ENCODE measurements at places on chromosomes 5 and 9. TPM values are rescaled to one million over a fixed set of nuclear protein-coding genes. Genes with fewer than 3 reads are reported as not detected.

Gene AIF1L
- 39.7 TPM for total RNA-seq

Gene SH3RF2
- total RNA-seq, result 0.84 TPM

Gene MAMDC2
- 0.85 TPM for total RNA-seq

Gene C9
- total RNA-seq, result 0.44 TPM

Gene TMEM174
- total RNA-seq, result not detected

Gene TOR4A
- total RNA-seq, result 48.0 TPM

Gene SLC28A3
- total RNA-seq, result not detected

Gene SOHLH1
- total RNA-seq, result not detected

Gene OR1L6
- total RNA-seq, result not detected

Gene CERCAM
- 46.8 TPM for total RNA-seq

Gene PRRT1B
- total RNA-seq, result not detected

Gene PLCXD3
- total RNA-seq, result not detected

- no peak overlapping the region for H3K27ac ChIP-seq
- no peak for DNase-seq
- H3K4me1 ChIP-seq, result no peaks in the 10 kb centered on the region
- H3K36me3 ChIP-seq, result peaks cover 24% of the 10 kb centered on the region
- H3K4me3 ChIP-seq, result no peak overlapping the region
- no peaks in the 10 kb centered on the region for H3K27me3 ChIP-seq
Observed at GRCh38 chr9:95088421-95089161, 228.9 kb downstream of the FANCC start.

DNA sequence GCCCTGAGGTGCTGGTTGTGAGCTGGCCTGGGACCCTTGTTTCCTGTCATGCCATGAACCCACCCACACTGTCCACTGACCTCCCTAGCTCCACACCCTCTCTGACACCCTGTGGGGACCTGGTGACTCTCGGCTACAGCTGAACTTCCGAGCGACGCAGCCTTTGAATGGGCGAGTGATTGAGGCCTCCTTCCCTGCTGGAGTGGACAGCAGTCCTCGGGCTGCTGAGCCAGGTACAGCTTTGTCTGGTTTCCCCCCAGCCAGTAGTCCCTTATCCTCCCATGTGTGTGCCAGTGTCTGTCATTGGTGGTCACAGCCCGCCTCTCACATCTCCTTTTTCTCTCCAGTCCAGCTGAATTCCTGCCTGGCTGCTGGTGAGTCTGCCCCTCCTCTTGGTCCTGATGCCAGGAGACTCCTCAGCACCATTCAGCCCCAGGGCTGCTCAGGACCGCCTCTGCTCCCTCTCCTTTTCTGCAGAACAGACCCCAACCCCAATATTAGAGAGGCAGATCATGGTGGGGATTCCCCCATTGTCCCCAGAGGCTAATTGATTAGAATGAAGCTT is 6.1 kb downstream of the CA9 start:
- H3K4me1 ChIP-seq, result peaks cover 5% of the 10 kb centered on the region
- no peak overlapping the region for H3K27ac ChIP-seq
- H3K36me3 ChIP-seq, result peaks cover 3% of the 10 kb centered on the region
- DNase-seq, result no peak
- no peak overlapping the region for H3K4me3 ChIP-seq

DNA sequence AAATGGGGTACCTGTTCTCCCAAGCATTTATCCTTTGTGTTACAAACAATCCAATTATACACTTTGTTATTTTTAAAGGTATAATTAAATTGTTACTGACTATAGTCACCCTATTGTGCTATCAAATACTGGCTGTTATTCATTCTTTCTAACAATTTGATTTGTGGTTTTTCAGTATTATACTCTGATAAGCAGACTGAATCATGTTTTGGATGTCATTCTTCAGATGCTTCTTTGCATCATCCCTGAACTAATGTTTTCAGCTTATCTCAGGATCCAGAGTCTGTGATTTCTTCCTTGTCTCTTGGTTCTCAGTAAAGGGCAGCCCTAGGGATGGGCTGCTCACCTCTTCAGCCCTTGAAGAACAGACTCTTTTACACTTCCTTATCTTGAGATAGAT is 177.8 kb upstream of the SGCD start:
- no peaks in the 10 kb centered on the region for H3K4me1 ChIP-seq
- no peak overlapping the region for H3K27ac ChIP-seq
- H3K4me3 ChIP-seq, result no peak overlapping the region
- H3K36me3 ChIP-seq, result no peaks in the 10 kb centered on the region
- DNase-seq, result no peak
- H3K27me3 ChIP-seq, result no peaks in the 10 kb centered on the region

- DNase-seq, result peak; percentile 81
- H3K36me3 ChIP-seq, result no peaks in the 10 kb centered on the region
- H3K27ac ChIP-seq, result no peak overlapping the region
Observed at GRCh38 chr5:39475881-39476842, 51.4 kb upstream of the DAB2 start.

DNA sequence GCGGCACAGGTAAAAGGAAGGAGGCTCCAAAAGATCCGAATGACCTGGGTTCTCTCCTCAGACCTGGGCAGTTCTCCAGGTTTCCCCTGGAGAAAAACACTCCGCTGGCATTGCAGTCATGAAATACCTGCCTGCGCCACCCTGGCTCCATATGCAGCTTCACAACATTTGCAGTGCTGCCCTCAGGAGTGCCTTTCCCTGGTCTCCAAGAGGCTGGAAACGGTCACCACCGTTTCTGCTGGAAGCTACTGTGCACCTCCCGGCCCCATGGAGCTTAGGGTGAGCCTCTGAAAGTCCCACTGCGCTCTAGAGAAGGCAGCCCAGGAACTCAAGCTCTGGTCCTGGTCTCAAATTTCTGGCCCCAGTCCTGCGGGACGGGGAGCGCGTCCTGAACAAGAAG is 670 bp downstream of the UGT3A1 start:
- no peaks in the 10 kb centered on the region for H3K4me1 ChIP-seq
- no peak overlapping the region for H3K27ac ChIP-seq
- no peak for DNase-seq
- no peak overlapping the region for H3K4me3 ChIP-seq
- H3K36me3 ChIP-seq, result no peaks in the 10 kb centered on the region

- H3K27ac ChIP-seq, result peak overlapping the region; percentile 86
- H3K36me3 ChIP-seq, result no peaks in the 10 kb centered on the region
- no peaks in the 10 kb centered on the region for H3K27me3 ChIP-seq
- H3K4me3 ChIP-seq, result no peak overlapping the region
- peaks cover 27% of the 10 kb centered on the region for H3K4me1 ChIP-seq
Observed at GRCh38 chr5:149289301-149289700, 17.6 kb downstream of the AFAP1L1 start.

- H3K4me3 ChIP-seq, result no peak overlapping the region
- peaks cover 20% of the 10 kb centered on the region for H3K27me3 ChIP-seq
- H3K36me3 ChIP-seq, result no peaks in the 10 kb centered on the region
- no peaks in the 10 kb centered on the region for H3K4me1 ChIP-seq
- DNase-seq, result no peak
Observed at GRCh38 chr9:38226491-38226951, 157.5 kb upstream of the SHB start.

DNA sequence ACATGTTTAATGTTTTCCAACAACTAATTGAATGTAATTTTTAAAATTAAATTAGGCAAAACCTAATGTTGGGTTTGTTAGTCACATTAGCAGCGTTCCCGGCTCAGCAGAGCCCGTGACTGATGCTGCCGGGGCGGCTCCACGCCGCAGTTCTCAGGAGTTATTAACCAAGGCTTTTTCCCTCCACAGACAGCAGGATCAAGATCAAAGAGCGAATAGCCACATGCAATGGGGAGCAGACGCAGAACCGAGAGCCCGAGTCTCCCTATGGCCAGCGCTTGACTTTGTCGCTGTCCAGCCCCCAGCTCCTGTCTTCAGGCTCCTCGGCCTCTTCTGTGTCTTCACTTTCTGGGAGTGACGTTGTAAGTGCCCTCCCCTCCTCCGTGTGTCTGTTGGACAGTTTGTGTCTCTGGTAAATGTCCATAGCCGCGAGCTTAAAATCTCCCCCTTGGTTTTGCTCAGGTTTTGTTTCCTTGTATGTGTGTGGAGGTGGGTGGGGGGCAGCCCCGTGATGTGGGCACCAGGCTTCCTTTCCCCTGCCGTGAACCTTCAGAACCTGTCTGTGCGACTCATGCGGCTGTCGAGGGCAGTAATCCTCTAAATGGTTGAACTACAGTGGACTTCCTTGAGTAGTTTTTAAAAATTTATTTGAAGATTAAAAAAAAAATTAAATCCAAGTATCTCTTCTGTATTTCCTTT is 37.1 kb downstream of the TENT4A start:
- DNase-seq, result no peak
- no peak overlapping the region for H3K4me3 ChIP-seq
- H3K27me3 ChIP-seq, result no peaks in the 10 kb centered on the region
- no peak overlapping the region for H3K27ac ChIP-seq
- peaks cover 20% of the 10 kb centered on the region for H3K36me3 ChIP-seq

DNA sequence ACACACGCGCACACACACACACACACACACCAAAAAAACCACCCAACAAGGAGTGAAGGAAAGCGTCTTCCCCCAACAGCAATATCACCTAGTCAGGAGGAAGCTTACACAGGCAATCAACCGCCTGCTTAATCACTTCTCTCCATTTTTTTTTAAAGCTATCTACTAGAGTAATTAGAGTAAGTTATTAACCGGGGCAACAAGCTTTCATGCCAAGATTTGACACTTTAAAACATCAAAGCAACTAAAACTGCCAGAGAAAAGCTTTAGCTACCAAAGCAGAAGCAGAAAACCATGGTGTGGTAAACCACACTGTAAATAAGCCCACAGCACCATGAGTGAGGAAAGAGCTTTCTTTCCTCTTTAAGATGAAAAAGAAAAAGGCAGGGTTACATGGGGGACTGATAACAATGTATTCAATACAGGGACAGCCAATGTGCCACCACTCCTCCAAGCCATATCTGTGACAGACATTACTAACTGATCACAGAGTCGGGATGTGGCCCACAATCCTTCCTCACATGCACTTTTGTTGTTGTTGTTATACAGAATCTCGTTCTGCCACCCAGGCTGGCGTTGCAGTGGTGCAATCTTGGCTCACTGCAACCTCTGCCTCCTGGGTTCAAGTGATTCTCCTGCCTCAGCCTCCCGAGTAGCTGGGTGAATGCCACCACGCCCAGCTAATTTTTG is 282.1 kb downstream of the CRB2 start:
- H3K27ac ChIP-seq, result no peak overlapping the region
- H3K36me3 ChIP-seq, result no peaks in the 10 kb centered on the region
- DNase-seq, result peak; percentile 27
- H3K27me3 ChIP-seq, result no peaks in the 10 kb centered on the region
- H3K4me1 ChIP-seq, result no peaks in the 10 kb centered on the region

GRCh38 chr9:91746904-91747303 is 203.1 kb downstream of the ROR2 start:
- H3K27me3 ChIP-seq, result no peaks in the 10 kb centered on the region
- no peak overlapping the region for H3K27ac ChIP-seq

GRCh38 chr9:80664327-80665210 is 1024.8 kb downstream of the TLE1 start:
- no peak overlapping the region for H3K27ac ChIP-seq
- H3K4me3 ChIP-seq, result no peak overlapping the region
- H3K4me1 ChIP-seq, result no peaks in the 10 kb centered on the region
- no peaks in the 10 kb centered on the region for H3K27me3 ChIP-seq

DNA sequence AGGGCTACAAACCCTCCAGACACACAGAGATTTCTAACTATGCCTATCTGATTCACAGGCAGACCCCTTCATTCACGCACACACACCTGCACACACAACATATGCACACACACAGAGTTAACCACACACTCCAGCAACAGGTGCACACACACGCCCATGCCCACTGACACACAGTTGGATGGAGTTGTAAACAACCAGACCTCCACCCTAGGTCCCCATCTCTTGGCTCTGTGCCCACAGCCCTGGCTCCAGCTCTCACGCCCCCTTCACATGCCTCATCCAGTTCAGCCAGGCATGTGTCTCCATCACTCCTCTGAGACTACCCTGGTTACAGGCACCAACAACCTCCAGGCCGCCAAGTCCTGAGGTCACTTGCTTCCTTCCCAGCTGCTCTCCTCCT is 61.1 kb downstream of the PSD2 start:
- DNase-seq, result no peak
- no peaks in the 10 kb centered on the region for H3K36me3 ChIP-seq
- no peak overlapping the region for H3K27ac ChIP-seq
- peaks cover 5% of the 10 kb centered on the region for H3K27me3 ChIP-seq

DNA sequence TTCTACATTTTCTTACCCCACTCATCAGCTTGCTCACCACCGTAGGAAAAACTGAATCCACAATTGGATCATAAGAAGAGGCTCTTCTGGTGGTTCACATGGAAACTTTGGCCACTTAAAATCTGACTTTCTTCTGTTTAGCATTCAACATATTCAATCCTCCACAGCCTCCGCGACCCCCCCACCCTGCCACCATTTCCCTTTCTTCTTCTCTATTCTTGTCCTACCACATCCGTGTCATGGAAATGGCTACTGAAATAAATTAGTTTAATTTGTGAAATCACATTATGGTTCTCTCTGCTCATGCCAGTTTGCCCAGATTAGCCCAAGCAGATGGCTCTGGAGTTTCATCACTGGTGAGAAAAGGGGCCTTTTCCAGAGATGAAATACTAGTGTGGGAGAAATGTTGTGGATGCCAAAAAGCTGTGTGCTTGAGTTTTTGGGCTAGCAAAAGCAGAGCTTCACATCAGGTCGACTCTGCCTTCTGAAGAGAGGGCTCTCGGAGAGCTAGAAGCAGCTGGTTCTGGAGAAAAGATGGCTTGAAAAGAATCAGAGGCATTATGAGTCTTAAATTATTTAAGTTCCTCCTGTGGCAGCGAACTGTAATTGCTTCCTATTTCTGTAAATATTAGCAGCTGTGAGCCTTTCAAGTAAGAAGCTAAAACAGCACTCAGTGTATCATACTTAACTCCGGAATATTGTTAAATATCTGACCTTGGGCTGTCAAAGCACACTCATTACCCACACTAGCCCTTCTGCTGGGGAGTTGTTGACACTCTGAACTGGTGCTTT is 107.1 kb downstream of the MAT2B start:
- H3K27me3 ChIP-seq, result no peaks in the 10 kb centered on the region
- H3K4me1 ChIP-seq, result no peaks in the 10 kb centered on the region
- no peak overlapping the region for H3K4me3 ChIP-seq
- DNase-seq, result no peak
- H3K27ac ChIP-seq, result no peak overlapping the region

- peaks cover 23% of the 10 kb centered on the region for H3K4me1 ChIP-seq
- no peaks in the 10 kb centered on the region for H3K27me3 ChIP-seq
- DNase-seq, result no peak
- H3K4me3 ChIP-seq, result no peak overlapping the region
- H3K27ac ChIP-seq, result no peak overlapping the region
Observed at GRCh38 chr5:149338364-149338763, 6.9 kb upstream of the GRPEL2 start.

GRCh38 chr5:12626556-12626955 is 722.3 kb upstream of the CTNND2 start:
- H3K36me3 ChIP-seq, result no peaks in the 10 kb centered on the region
- no peaks in the 10 kb centered on the region for H3K4me1 ChIP-seq
- no peak overlapping the region for H3K27ac ChIP-seq
- DNase-seq, result no peak
- no peak overlapping the region for H3K4me3 ChIP-seq
- no peaks in the 10 kb centered on the region for H3K27me3 ChIP-seq

GRCh38 chr5:140111011-140111858 is 2.7 kb upstream of the PURA start:
- H3K4me1 ChIP-seq, result peaks cover 31% of the 10 kb centered on the region
- peaks cover 41% of the 10 kb centered on the region for H3K27me3 ChIP-seq
- no peak overlapping the region for H3K27ac ChIP-seq
- H3K4me3 ChIP-seq, result no peak overlapping the region
- H3K36me3 ChIP-seq, result no peaks in the 10 kb centered on the region

- no peak for DNase-seq
- no peak overlapping the region for H3K27ac ChIP-seq
- no peak overlapping the region for H3K4me3 ChIP-seq
Observed at GRCh38 chr5:37174928-37175327, 74.2 kb downstream of the CPLANE1 start.

All from endothelial cell of umbilical vein (primary cell).